ENCODE measurements at places on chromosomes 1 and 21.
A peak's percentile ranks its signal among the peaks of the same experiment; 100 is the strongest.

GRCh38 chr1:7222695-7223015 is 437.4 kb downstream of the CAMTA1 start:
- no peak for DNase-seq

DNA sequence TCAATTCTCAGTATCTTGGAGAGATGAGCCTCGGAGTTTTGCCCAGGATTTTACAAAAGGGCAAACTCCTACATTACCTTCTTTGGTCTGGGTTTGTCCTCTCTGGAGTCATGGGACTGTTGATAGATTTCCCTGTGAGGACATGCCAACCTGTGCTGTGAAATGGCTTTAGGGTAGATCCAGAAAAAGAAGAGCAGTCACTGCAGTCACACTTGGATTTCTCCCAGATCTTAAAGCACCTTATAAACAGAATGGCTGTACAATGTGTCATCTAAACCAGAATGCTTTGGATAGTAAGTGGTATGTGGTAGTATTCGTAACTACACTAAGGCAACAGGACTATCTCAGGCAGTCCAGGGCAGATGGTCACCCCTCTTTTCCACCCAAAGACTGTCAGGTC is 1.9 kb upstream of the CSRP1 start:
- no peak for DNase-seq

DNA sequence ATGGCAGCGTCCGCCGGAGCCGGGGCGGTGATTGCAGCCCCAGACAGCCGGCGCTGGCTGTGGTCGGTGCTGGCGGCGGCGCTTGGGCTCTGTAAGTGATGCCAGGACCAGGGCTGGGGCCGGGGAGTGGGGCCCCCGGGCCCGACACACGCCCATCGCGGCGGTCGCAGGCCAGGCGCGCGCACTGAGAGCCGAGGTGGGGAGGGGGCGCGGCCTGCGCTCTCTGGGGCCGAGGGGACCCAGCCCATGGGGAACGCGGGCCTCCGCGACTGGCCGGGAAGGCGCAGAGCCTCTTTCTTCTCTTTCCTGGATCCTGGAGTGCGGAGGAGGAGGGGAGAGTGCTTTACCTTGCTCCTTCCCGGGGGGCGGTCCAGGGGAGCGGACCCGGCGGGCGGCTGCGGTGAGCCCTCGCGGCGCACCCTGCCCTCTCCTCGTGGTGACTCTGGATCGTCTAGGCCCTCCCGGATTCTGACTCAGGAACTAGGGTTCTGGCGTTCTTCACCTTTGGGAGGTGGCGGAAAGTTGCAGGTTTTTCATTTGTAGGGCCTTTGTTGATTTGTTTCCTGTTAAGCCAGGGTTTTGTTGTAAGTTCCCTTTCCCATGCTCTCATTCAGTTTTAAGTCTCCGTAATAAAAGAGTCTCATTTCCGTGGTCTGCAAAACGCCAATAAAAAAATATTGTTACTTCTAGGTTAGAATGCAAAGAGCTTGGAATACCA is 529 bp downstream of the MPZL1 start:
- peak; percentile 50 for DNase-seq

GRCh38 chr1:100039591-100039990 is 69.8 kb downstream of the SLC35A3 start:
- no peak for DNase-seq

DNA sequence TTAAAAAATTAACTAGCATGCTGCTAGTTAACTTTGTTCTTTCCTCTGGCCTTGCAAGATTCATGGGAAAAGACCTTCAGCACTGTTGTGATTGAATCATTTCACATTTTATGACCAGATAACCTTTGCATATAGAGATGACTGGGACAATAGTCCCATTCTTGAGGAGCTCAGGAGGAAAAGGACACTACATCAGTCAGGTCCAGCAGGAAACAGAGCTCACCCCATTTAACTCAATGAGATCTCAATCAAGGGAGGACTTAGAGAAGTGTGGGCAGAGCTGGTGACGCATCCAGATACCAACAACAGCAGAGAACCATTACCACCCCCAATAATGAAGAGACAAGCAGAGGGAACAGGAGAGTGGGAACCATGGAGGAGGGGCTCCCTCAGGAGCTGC is 109.4 kb upstream of the GUCA2B start:
- no peak for DNase-seq

- DNase-seq = no peak
These were observed 36.6 kb downstream of the RUNX3 start for GRCh38 chr1:24893431-24893830.

DNA sequence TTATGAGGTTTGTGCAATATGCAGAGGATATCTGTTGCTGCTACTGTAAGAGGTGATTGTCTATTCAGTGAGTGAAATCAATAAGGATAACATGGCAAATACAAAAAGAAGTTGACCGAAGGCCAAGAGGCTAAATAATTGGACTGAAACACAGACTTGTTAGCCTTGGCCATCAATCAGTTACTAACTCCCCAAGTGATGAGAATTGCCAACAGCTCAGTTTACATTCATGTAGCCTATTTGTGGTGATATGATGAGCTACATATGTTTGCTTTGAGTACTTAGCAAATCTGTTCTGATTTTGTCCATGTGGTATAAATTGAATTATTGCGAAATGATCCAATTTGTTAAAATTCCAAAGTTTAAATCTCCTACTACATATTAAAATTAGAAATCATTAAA is 68.6 kb upstream of the VAV3 start:
- DNase-seq = no peak

DNA sequence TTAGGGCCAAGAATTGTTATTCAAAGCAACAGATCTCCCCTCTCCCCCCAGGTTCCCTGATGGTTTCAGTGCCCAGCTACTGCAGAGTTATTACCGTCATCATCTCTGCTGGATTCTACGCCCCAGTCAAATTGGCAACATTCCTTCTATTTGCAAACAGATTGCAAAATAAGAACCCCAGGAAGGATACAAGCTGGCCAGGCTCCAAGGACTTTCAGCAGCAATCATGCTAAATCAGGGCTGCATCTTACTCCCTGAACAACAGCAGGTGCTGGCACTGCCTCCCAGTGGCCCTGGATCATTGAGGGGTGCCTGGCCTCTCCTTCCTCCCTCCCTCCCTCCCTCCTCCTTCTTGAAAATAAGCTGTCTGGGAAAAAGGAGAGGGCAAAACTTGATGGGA is 521.6 kb upstream of the BEND5 start:
- DNase-seq = no peak

DNA sequence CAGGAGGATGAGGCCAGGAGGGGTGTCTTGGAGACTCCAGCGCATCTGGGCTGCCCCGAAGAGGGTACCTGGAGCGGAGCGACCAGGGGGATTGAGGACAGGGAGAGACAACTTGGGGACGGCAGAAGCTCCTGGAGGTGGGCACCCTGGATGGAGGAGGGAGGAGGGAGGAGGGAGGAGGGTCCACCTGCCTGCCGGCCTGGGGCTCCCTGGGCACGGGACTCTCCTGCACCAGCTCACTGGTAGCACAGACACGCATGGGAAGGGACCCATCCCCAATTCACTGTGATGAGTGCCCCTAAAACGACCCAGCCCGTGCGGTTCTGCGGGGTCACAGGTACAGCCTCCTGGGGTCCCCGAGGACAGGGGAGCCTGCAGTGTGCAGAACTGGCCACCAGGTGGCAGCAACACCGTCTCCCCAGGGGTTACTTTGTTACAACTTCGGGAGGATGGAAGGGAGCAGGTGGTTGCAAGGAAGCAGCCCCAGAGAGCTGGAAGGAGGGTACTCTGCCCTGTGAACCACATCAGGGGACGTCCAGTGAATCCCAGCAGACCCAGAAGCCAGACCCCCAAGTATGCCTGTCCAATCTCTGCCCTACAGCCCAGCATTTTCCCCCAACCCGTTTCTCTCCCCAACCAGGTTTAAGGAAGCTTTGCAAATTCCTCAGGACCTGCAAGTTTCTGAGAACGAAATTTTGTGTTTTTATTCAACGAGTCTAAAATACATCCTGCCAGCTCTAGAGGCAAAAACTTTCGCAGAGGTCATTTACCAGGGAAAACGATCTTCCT is 482.4 kb downstream of the NPHP4 start:
- DNase-seq = no peak

GRCh38 chr1:44076066-44076465 is 42.6 kb upstream of the KLF17 start:
- DNase-seq = no peak

DNA sequence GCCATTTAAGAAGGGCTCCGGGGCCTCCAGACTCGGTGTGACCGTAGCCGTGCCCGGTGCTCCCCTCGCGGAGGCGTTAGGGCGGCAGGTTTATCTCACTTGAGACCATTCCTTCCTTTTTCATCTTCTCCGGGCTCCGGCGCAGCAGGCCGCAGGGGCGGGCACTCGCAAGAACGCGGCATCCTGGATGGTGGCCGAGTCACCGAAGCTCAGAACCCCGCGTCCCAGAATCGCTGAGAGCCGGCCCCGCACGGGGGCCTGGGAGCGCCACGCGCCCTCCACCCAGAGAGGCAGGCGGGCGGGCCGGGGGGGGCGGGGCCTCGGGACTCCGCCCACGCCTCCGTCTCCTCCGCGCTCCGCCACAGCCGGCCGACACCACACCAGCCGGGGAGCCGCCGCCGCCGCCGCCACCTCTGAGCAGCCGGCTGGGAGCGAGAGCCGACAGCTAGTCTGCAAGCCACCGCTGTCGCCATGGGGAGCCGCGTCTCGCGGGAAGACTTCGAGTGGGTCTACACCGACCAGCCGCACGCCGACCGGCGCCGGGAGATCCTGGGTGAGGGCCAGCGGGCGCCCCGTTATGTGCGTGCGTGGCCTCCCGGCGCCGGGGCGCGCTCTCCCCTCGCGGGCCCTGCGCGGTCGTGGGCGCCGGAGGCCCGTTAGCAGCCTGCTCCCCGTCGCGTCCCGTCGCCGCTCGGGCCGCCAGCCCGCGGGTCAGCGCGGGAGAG is at the start of gene DEGS1:
DEGS1 (plus strand) TSS at position 375 of the 725 bp plus-strand sequence; CDS start at position 472, 97 bp downstream.
- DNase-seq = peak; percentile 90

GRCh38 chr21:44527156-44527982 is 12.6 kb downstream of the KRTAP10-1 start:
- DNase-seq = no peak

DNA sequence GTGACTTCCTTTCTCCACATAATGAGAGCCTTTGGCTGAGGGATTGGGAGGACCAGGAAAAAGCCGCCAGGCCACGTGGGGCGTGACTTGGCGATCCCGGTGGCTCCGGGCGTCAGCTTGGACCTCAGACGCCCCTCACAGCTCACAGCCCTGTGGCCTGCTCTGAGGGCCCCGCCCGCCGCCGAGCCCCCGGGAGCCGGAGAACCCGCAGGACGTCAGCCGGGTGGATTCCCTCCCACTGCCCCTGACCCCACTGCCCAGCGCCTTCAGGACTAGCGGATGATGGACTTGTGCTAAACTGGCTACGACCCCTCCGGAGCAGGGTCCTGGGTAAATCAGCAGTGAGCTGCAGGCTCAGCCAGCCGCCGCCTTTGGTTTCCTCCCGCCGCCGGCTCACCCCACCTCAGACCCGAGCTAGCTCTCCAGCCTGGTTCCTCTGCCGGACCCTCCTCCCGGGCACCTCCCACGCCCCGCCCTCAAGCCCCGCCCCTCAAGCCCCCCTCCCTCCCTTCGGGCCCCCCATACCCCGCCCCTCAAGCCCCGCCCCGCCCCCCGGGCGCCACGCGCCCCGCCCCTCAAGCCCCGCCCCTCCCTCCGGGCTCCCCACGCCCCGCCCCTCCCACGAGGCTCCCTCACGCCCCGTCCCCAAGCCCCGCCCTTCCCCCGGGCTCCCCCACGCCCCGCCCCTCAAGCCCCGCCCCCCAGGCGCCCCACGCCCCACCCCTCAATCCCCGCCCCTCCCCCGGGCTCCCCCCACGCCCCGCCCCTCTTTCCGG is 10.0 kb upstream of the FAAP20 start:
- no peak for DNase-seq

GRCh38 chr1:3000671-3001470 is 20.4 kb upstream of the ACTRT2 start:
- no peak for DNase-seq

- peak; percentile 72 for DNase-seq
These were observed 19.9 kb downstream of the CRYAA start for GRCh38 chr21:43188592-43189210.

DNA sequence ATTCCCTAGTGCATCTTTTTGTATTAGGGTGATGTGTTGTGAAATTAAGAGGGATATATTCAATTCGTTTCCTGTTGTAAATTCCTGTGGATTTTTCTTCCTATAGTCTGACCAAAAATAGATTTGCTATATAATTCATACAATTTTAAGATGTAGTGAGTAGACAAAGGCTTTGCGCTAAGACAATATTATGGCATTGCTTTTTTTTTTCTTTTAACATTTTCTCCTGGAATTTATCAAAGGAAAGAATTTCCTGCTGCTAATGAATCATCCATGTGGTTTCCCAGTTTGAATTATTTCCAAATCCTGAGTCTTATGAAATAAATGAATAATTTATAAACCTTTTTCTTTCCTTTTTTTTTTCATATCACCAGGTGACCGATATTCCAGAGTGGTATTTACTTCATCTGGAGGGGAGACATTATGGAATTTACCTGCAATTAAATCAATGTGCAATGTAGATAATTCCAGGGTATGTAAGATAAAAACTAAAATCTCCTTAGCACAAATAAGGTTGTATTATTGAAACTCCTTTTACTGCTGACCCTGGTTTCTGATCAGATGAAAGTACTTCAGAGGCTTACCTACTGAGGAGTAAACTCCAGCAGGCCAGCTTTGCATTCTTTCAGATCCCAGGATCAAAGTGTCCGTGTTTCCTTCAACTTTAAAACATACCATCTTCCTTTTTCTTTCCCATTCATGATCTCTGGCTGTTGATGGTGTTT is 148.4 kb downstream of the TLR5 start:
- no peak for DNase-seq

DNA sequence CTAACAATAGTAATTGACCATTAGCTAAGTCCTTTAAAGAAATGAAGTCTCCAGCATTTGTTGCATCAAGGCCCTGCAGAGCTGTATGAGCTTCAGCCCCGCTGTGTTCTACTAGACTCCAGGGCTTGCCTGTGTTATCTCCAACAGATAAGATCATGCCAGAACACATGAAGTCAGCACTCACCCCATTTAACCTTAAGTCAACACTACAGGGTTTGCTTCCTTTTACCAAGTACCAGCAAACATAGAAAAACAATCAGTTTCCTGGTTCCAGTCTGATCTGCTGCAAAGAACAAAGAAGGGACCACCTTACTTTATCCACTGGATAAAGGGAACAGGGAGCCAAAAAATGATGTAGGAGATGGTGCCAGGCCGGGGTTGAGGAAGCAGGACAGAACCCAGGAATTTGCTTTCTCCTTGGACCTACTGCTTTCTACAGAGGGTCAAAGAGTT is 41.3 kb upstream of the ENAH start:
- DNase-seq = no peak

GRCh38 chr1:35164893-35165292 is 28.1 kb downstream of the SFPQ start:
- no peak for DNase-seq

GRCh38 chr1:30191154-30191702 is 532.2 kb downstream of the MATN1 start:
- no peak for DNase-seq

- DNase-seq = peak; percentile 35
These were observed 3.6 kb upstream of the KIAA2013 start for GRCh38 chr1:11929849-11930248.

GRCh38 chr1:221099747-221100595 is 220.7 kb downstream of the HLX start:
- DNase-seq = no peak

DNA sequence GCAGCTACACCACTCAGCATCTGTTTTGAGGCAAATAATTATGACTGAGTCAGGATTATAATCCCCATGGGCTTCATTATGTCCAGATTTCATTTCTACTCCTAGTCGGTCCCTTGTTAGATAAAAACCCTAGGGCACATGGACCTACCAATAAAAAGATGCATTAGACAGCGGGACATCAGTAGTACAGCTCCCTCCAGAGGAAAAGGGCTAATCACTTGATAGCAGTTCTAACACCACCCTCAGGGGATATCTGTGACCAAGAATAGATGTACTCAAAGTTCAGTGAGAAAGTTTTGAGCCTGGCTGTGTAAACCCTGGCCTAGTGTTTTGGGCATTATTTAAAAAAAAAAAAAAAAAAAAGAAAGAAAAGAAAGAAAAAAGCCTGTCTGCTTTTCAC is 10.0 kb downstream of the GJA8 start:
- DNase-seq = no peak

Measured in NCI-H1092 (cell line).